ENCODE measurements at places on chromosomes 11 and 22.
A peak's percentile ranks its signal among the peaks of the same experiment; 100 is the strongest.

DNA sequence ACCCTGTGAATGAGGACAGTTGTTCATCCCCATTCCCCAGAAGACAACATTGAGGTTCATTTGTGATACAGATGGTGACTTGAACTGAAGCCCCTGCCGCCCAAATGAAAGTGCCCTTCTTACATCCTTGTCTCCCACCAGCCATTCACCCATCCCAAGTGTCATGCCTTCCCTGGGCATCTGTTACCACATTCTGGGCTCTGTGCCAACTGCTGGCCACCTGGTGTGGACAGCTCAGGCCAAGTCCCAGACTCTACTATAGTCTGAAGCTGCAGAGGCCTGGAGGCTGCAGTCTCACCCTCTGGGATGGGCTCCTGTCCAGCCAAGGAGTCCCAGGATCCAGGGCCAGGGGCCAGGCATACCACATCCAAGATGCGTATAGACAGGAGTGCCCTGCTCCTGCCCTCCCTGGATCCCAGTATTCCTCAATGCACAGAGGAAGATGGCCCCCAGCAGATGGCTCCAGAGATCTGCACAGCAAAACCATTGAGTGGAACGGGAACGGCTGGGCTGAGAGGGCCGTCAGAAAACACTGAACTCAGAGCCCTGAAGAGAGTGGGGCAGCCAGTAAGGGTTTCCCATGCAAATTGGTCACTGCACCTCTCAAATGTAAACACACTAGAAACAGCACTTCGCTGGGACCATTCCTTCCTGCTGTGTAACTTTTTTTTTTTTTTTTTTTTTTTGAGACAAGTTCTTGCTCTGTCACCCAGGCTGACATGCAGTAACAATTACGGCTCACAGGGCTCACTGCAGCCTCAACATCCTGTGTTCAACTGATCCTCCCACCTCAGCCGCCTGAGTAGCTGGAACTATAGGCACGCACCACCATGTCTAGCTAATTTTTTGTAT is 22.8 kb downstream of the ARRB1 start:
- DNase-seq: peak; percentile 73

GRCh38 chr11:110837603-110838002 is 125.4 kb upstream of the ARHGAP20 start:
- DNase-seq: no peak

- DNase-seq: no peak
Observed at GRCh38 chr11:111213256-111213655, 32.3 kb upstream of the POU2AF2 start.

- no peak for DNase-seq
Observed at GRCh38 chr22:17606496-17606895, 22.1 kb downstream of the ATP6V1E1 start.

GRCh38 chr11:16117989-16118756 is 238.2 kb downstream of the SOX6 start:
- no peak for DNase-seq

DNA sequence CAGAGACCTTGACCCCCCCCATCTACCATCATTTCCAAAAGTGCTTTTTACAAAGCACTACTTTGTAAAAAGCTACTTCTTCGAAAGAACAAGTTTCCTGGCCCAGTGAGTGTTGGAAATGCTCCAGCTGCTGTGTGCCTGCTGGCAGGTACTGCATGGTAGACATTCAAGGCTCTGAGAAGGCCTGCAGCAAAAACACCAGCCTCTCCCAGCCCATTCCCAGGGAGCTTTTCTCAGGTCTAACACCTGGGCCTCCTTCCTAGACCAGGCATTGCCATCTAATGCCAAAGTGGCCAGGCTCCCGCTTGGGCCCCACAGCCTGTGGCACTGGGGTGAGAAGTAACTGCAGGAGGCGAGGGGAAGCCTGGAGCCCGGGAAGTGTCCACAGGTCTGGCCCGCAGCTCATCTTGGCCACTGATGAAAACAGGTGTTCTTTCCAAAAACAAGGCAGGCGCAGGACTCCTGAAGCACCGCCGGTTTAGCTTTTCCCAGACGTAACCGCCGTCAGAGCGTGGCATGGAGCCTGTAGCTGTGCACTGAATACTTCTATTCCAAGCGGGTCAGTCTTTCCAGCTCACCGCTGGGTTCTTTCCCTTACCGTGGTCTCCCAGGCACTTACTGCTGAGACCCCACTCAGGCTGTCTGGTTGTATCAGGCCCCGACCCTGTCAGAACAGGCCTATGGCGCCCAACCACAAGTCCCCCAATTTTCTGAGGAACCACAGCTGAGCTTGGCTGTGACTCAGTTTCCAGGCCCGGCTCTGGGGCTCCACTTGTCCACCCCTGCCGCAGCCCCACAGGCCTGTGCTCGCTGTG is 1.2 kb upstream of the TCIRG1 start:
- DNase-seq: peak; percentile 82

DNA sequence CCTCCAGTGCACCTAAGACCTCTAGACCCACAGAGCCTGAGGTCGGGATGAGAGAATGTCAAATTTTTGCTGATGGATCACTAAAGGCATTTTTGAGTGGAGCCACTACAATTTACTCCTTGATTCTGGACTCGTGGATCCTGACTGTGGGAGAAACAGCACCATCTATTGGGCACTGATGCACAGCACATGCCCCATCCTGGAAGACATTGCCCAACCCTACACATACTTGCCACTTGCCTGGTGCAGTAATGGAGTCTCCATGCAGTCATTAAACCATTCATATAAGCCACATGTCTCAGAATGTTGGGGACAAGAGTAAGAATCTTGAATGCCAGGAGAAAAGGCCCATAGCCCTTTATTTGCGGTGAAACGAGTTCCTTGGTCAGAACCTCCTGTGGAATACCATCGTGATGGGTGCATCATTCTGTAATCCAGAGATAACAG is 103.9 kb downstream of the GGTLC2 start:
- DNase-seq: peak; percentile 12

- DNase-seq: peak; percentile 21
Observed at GRCh38 chr11:74397501-74398243, 561 bp downstream of the PGM2L1 start.

GRCh38 chr22:32707971-32708370 is 93.5 kb upstream of the TIMP3 start:
- DNase-seq: no peak

DNA sequence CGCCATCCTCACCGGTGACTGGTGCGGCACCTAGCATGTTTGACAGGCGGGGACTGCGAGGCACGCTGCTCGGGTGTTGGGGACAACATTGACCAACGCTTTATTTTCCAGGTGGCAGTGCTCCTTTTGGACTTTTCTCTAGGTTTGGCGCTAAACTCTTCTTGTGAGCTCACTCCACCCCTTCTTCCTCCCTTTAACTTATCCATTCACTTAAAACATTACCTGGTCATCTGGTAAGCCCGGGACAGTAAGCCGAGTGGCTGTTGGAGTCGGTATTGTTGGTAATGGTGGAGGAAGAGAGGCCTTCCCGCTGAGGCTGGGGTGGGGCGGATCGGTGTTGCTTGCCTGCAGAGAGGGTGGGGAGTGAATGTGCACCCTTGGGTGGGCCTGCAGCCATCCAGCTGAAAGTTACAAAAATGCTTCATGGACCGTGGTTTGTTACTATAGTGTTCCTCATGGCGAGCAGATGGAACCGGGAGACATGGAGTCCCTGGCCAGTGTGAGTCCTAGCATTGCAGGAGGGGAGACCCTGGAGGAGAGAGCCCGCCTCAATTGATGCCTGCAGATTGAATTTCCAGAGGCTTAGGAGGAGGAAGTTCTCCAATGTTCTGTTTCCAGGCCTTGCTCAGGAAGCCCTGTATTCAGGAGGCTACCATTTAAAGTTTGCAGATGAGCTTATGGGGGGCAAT is 1.1 kb downstream of the NEAT1 start:
- no peak for DNase-seq

DNA sequence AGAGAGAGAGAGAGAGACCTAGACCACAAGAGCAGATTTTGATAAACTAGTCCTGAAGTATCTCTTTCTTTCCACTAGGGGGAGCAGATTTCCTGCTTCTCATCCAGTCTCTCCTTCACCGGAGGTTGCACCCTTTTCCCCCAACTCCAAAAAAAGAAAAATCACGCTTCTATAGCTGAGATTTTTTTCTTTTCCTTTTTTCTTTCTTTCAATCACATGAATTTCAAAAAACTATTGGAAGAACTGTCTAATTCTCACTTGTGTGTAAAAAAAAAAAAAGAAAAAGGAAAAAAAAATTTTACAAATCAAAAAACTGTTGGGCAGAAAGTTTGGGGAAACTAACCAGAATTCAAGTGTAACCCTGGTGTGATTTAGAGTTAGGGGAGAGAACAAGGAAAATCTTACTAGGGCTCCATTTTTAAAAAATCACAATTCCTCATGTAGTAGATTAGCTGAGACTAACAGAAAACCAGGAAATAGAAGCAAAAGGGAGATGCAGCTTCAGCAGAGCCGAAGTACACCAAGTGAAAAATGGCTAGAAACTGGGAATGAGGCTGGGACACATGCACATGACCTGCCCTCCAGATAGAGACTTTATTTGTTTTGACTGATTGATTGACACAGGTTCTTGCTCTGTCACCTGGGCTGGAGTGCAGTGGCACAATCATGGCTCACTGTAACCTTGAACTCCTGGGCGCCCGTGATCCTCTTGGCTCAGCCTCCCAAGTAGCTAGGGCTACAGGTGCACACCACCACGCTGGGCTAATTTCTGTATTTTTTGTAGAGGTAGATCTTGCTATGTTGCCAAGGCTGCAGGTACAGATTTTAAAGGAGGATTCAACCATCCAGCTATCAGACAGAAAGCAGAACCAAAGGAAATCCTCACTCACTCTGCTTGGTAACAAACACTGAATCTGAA is 27.1 kb downstream of the SDHD start:
- no peak for DNase-seq

DNA sequence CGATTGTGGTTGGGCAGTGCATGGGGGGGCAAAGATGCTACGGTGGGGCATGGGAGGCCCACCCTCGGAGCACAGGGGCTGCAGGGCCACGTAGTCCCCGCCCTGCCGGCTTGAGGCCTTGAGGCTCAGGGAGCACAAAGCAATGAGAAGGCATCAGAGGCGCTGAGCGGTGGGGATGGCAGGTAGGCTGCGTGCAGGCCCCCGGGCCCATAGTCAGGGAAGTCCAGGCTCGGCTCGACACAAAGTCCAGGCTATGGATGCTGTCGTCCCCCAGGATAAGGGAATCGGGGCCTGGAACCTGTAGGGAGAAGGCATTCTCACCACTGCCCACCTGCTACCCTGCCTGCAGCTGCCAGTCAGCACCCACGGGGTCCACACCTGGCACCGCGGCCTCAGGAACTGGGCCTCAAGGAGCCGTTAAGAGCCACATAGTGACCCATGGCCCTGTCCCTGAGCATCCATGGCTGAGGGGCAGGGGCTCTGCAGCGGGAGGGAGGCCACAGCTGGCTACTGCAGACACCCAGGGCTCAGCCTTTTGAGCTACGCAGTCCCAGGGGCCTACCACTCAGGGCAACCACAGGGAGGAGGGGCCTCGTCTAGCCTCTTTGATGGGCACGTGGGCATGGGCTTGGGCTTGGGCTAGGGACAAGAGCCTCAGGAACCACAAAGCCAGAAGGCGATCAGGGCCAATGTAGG is 179.7 kb downstream of the IGLL1 start:
- peak; percentile 5 for DNase-seq

DNA sequence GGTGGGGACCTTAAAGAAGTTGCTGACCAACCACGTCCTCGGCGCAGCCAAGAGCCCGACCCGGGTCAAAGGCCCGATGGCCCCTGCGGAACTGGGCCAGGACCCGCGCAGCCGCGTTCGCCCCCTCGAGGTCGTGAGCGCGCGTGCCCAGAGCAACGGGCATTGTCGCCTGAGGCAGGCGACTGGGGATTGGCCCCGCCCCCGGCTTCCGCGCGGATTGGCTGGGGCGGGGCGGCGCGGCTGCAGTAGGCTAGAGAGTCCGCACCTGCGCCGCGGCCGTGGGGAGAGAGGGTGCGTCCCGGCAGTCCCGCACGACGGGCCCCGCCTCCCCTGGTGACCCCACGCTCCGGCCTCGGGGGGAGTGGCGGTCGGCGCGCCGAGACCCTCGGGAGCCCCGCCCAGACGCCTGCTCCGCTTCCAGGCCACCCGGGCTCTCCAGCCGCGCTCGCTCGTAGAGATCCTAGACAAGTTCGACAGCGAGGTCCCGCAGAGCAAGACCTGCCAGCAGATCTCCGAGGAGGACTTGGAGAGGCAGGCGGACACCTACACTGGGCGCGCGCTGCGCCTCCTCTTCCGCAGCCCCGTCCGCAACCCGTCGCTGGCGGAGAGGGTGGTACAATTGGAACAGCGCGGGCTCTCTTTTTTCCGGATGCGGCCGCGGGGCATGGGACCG is 8.3 kb upstream of the PPIL2 start:
- peak; percentile 75 for DNase-seq

- no peak for DNase-seq
Observed at GRCh38 chr11:46436113-46436512, 44.5 kb upstream of the CHRM4 start.

DNA sequence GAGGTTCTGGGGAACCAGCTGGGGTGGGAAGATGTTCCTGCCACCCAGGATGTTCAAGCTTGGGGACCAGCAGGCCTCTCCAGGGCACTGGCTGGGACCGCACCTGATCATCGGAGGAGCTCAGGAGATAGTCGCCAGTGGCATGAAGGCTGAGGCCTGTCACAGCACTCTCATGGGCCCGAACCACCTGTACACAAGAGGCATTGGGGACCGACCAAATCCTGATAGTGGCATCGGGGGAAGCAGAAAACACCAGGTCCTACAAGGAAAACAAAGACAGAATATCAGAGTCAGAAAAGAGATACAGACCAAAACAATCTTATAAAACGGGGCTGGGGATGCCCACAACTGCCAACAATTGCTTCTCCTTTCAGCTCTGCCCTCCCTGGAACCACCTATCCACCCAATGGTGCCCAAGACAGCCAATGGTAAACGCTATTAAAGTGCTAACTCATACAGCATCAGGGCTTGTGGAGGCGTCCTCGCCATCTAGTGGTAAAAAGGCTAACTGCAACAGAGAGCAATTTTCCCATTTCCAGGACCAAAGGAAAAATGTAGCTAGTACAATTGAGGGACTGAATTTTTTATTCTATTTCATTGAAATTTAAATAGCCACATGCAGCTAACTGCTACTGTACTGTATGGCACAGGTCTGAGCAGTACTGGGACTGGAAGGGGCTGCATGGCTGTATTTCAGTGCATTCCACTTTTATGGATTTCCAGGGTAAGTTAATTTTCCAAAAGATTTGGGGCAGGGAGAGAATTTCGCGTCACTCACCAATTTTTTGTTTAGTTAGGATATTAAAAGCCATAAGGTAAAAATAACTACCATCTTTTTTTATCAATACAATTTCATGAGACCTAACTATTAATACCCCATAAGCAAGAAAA is 7.1 kb downstream of the PRPF19 start:
- no peak for DNase-seq

DNA sequence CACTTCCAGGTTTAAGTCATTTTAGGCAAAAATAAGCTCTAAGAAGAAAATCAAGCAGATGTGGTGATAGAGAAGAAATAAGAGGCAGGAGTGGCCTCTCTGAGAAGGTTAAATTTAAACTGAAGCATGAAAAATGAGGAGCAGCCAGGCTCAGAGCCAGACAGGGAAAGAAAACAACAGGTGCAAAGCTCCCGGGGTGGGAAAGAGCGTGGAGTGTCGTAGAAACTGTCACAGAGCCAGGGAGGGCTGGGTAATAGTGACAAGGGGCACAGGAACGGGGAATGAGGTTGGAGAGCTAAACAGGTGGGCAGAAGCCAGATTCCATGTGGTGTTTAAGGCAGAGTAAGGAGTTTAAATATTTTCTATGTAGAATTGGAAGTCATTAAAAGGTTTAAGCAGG is 132.1 kb upstream of the BLID start:
- peak; percentile 65 for DNase-seq

GRCh38 chr11:124109377-124109776 is 5.9 kb upstream of the VWA5A start:
- DNase-seq: no peak

GRCh38 chr11:19059833-19060232 is 684 bp downstream of the MRGPRX2 start:
- no peak for DNase-seq

- DNase-seq: no peak
Observed at GRCh38 chr22:24027389-24027975, 16.4 kb downstream of the CABIN1 start.

Data from pancreas (tissue), 10 donors.